ENCODE measurements at places on chromosomes 5 and 9.

DNA sequence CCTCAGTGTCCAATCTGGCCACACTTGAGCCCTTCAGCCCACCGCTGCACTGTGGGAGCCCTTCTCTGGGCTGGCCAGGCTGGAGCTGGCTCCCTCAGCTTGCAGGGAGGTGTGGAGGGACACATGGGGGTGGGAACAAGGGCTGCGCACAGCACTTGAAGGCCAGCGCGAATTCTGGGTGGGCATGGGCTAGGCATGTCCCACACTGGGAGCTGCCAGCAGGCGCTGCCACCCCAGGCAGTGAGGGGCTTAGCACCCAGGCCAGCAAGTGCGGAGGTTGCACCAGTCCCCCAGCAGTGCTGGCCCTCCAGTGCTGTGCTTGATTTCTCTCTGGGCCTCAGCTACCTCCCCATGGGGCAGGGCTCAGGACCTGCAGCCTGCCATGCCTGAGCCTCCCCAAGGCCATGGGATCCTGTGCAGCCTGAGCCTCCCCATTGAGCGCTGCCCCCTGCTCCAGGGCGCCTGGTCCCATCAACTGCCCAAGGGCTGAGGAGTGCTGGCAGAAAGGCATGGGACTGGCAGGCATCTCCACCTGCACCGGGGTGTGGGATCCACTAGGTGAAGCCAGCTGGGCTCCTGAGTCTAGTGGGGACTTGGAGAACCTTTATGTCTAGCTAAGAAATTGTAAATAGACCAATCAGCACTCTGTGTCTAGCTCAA is 148.2 kb downstream of the EMB start:
- no peak for DNase-seq

DNA sequence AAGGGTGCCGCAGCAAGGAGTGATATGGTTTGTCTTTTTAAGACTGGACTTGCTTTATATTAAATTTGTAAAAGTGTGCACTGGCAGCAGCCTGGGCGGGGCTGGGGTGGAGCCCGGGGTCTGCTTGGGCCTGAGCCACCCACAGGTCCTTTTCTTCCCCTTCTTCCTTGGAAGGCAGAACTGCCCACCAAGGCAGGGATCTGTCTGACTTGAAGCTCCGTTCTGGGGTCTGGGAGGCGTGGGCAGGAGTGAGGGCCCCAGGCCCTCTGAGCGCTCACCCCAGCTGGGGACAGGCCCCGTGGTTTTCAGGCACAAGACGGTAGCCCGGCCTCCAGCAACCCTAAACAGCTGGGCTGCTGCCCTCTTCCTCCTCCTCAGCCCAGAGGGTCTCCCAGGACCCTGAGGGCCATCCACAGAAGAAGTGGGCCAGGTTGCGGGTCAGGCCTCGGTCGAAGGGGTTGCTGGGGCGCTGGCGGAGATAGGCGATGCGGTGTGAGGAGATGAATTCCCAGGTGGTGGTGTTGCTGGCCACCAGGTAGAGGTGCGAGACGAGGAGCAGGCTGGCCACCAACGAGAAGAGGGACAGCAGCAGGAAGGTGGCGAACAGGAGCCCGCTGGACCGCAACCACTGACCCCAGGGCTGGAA is 3.0 kb downstream of the ZDHHC12 start:
- DNase-seq, result no peak

GRCh38 chr9:109469646-109470358 is 28.3 kb downstream of the PTPN3 start:
- DNase-seq, result peak; percentile 55

DNA sequence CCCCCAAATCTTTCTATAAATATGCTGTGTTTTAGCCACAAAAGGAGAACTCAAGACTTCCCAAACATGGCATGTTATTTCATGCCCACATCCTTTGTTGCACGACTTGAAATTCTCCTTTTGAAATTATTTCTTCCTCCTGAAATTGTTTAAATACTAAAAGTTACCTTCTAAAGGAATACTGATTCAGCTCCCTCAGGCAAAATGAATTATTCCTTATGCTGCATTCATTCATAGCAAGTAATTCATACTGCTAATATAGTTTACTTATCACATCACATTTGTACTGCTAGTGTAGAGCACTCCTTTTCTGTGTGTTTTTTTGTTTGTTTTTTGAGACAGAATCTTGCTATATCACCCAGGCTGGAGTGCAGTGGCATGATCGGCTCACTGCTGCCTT is 45.7 kb downstream of the BHMT start:
- no peak for DNase-seq

GRCh38 chr5:133990396-133990795 is 14.4 kb downstream of the VDAC1 start:
- no peak for DNase-seq

Measured in LHCN-M2 (cell line).